ENCODE measurements at places on chromosomes 5 and 9.

GRCh38 chr9:93456504-93456903 lies 3.1 kb upstream of the FAM120AOS start:
- DNase-seq, result peak; percentile 23

DNA sequence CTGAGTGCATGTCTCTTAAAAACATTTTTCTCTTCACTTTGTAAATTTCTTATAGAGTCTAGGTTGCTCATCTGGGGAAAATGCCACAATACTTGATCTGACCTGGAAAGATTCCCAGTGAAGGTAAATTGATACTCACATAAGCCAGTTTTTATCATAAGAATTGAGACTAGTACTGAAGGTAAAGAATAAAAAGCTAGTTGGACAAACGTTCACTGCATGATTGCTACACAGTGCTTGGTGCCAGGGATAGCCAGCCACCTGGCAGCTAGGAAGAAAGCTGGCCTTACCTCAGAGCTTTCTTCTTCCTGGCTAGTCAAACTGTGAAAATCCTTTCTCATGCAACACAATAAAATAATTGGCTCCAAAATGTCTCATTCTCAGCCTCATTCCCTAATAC lies 77.1 kb downstream of the MUSK start:
- no peak for DNase-seq

- DNase-seq, result no peak
Observed at GRCh38 chr5:94890907-94891306, 272.4 kb downstream of the SLF1 start.

DNA sequence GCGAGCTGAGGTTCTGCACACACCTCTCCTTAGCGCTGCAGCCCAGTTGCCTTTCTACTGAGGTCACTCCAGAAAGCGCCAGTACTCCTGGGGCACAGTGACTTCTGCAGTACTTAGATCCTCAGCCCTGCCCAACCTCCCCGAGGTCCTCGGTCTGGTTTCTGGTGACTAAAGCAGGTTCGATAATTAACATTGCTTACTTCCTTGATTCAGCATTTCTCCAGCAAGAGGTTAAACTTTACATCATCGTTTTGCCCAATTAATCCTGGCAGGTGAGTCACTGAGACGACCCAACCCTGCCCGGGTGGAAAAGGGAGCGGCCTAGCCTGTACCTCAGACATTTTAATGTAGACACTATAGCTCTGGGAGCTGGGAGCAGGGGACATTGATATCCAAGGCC lies 77.6 kb downstream of the PLAC8L1 start:
- no peak for DNase-seq

- DNase-seq, result no peak
Observed at GRCh38 chr9:108416324-108416723, 439.5 kb downstream of the ACTL7B start.

DNA sequence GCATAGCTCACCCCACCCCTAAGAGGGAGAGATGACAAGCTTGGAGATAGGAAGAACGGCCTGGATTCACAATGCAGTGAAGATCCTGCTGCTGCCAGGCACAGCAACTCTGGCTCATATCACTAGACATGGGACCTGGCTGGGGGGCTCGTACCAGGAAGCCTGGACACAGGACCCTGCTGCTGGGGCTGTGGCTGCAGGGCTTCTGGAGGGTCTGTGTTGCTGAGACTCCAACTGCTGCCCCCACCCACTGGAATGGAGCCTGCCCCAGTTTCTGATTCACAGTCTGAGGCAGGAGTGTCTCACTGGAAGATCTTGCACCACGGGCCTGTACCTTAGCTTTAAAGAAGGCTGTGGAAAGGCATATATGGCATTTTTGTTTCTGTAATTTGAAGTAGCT lies 31.0 kb upstream of the GLRX start:
- no peak for DNase-seq

DNA sequence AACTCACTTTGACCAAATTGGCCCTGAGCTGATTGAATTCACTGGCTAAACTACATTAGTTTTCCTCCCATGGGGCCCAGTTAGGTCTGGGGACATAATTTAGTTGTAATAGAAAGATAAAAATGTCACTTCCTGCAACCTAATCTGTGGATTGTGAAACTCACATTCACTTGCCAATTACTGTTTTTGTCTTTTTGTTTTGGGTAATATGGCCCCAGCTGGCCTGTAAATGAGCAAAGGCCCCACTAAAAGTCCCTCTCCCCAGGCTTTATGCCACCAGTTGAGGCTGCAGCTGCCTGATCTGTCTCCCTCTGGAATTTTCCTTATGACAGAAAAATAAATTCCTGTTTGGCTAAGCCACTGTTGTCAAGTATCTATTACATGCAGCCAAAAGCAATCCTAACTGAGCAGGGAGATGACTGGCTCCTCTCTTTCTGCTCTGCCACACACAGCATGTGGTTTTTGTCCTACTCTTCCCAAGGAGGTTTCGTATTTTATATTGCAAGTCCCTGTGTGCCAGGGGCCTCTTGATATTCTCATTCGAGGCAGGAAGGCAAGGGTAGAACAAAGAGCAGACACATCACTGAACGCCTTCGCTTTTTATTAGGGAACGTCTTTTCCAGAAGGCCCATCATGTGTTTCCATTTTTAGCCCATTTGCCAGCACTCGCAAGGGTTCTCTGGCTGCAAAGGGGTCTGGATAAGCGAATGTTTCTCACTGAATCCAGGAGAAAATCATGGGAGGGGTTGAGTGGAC lies 24.1 kb upstream of the SLC25A48 start:
- DNase-seq, result no peak

DNA sequence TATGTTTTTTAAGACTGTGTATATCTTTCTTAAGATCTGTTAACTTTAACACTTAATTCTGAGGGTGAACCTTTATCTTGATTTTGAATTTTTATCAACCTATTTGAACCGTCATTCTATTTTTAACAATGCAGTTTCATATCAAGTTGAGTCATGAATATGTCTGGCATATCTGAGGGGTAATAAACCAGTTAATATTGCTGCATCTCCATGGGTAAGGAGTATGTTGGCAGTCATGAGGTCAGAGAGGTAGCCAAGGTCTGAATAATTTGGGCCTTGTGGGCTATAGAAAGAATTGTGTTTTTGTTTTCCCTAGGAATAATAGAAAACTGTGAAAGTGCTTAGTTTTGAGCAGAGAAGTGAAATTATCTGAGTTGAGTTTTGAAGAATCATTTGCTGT lies 419.0 kb downstream of the PLK2 start:
- DNase-seq, result no peak

DNA sequence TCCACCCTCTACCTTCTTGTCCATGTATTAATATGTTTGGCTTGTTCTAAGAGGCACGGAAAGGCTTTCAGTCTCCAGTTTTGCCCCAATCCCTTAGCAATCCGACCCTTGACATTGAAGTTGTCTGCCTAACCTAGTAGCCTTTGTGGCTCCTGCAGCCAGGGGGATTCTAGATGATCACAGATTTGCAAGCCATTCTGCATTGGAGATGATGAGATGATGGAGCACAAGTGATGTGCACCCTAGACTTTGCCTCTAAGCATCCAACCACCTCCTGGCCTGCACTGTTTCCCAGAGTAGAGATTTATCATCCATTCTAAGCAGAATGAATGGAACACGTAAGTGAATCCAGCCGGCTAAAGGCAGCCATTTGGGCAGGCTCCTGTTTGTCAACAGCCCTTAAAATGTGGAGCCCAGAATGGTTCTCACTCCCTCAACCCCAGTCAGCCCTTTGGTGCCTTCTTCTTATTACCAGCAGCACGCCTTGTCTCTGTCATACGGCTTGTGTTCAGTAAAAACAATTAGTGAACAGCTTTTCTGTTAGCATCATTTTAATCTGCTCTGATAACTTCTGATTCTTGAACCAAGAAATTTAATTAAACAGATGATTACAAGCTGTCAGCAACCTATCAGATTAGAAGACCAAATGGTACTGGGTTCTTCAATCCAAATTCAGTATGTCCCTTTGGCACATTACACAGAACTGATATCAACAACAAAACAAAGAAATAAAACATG lies 5.7 kb upstream of the TRAF1 start:
- peak; percentile 32 for DNase-seq

GRCh38 chr5:142828797-142829535 lies 58.8 kb downstream of the ARHGAP26 start:
- no peak for DNase-seq

GRCh38 chr9:125049212-125050049 lies 93.9 kb downstream of the SCAI start:
- no peak for DNase-seq

GRCh38 chr9:7119612-7120011 lies 361.8 kb downstream of the KDM4C start:
- no peak for DNase-seq

DNA sequence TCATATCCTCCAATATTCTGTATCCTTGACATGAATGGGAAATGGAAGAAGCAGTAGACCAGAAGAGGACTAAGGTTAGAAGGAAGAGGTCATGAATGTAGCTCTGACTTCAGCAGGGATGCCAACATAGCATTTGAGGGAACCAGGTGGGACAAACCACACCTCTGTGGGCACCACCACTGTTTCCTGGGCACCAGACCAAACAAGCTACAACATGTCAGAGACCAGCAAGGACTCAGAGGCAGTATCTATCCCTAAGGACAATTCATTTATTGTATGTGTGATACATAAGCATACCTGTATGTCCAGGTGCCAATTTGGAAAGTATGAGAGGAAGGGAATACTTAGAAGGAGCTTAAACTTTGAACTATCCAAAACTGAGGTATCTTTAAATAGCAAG lies 192.8 kb downstream of the MAN2A1 start:
- no peak for DNase-seq

GRCh38 chr5:91403438-91403837 lies 20.3 kb upstream of the ARRDC3 start:
- DNase-seq, result no peak

DNA sequence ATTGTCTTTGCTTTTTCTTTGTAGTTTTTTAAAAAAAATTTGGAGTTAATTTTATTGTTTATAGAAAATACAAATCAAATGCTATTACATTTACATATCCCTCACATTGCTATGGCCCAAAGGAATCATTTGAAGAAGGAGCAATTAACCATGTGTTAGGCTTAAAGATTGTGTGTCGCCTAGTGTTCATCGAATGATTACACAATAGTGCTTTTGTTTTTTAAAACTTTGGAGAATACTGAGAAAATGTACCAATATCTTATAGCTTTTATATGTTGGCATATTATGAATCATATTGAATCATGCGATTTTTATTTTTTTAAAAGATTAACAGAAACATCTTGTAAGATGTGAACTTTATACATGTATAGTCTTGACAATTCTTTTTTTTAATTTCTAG lies 21.7 kb downstream of the SLC30A5 start:
- DNase-seq, result no peak

DNA sequence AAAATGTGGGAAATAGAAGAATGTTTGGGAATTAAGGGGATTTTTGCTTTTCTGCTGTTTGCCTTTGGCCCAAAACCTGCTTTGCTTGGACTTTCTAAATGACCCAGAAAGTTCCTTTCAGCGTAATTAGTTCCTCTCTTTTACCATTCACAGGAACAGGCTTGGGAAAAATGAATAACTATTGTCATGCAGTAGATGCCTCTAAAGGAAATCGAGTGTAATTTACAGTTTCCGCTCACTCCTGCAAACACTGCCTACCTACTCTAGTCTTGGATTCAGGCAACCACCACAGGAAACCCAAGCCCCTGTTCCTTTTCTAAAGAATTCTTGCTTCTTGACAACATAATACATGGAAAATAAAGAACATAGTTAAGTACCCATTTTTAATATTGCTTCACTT lies 25.0 kb downstream of the TTC23L start:
- DNase-seq, result no peak

DNA sequence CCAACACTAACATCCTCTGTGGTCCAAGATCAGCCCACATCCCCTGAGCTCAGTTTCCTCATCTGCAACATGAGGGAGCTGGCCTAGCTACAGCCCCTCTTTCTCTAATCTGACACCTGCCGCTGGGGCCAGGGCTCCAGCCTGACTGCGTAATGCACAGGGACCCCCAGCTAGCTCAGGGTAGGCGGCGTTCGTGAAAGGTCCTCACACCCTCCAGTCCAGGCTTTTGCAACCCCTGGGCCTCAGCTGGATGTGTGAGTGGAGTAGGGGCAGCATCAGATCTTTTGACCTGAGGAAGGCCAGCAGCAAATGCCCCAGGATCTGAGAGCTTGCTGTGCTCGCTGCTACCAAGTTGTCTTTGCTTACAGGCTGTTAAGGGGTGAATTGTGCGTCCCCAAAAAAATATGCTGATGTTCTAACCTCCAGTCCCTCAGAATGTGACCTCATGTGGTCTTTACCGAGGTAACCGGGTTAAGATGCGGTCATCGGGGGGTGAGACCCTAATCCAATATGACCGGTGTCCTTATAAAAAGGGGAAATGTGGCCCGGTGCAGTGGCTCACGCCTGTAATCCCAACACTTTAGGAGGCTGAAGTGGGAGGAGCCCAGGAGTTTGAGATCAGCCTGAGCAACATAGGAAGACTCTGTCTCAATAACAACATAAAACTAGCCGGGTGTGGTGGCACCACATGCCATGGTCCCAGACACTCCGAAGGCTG lies 47.8 kb downstream of the PLPP7 start:
- DNase-seq, result no peak

GRCh38 chr5:9438596-9439354 lies 107.1 kb downstream of the SEMA5A start:
- no peak for DNase-seq

- peak; percentile 81 for DNase-seq
Observed at GRCh38 chr5:43041669-43042175, 1.6 kb upstream of the ANXA2R start.

DNA sequence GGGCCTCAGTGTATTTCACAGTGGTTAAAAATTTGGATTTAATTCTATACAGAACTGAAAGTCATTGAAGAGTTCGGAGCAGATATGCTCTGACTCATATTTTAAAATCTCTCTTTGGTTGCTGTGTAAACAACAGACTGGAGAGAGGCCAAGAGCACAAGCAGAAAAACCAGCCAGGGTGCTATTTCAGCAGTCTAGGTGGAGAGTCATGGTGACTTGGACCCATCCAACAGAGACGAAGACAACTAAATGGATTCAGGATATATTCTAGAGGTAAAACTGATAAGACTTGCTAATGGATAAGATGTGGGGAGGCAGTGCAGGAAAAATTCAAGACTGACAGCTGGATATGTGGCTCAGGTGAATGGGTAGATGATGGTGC lies 168.9 kb downstream of the MAPKAP1 start:
- DNase-seq, result no peak

DNA sequence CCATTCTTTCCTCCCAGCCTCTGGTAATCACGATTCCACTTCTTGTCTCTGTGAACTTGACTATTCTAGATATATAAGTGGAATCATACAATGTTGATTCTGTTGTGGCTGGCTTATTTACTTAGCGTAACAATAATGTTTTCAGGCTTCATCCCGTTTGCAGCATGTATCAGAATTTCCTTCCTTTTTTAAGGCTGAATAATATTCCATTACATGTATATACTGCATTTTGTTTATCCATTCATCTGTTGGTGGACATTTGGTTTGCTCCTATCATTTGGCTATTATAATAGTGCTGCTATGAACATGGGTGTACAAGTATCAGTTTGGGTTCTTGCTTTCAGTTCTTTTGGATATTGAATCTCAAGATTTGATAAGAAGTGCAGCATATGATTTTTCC lies 239.7 kb upstream of the ZNF608 start:
- DNase-seq, result no peak

DNA sequence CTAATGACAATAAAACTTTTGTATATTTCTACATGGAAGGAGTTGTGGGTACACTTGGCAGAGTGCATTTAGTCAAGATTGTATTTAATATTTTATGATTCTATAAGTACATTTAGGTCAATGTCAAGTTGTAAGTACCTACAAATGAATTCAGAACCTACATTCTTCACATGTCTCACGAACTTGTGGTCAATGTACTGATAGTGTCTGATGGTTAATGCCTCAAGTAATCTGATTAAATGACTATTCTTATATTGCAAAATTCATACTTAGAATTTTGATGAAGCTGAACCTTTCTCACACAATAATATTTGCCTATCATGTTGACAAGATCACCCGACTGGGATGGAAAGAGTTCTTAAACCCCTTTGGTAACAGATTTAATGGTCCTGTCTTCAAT lies 444.5 kb downstream of the CTNND2 start:
- no peak for DNase-seq

Data from CD4-positive, alpha-beta T cell treated with Interleukin-10 for 1 hour (primary cell).